ENCODE measurements at places on chromosomes 2 and 18. TPM values are rescaled to one million over a fixed set of nuclear protein-coding genes. Genes with fewer than 3 reads are reported as not detected.

- peak; percentile 62 for DNase-seq
These were observed at the start of gene KCNG3 for GRCh38 chr2:42493468-42494354. Gene KCNG3, minus strand, starts transcription at chr2:42493982. Its CDS starts 481 bp downstream, at chr2:42493501.

- no peak for DNase-seq
These were observed 209.8 kb downstream of the PHLPP1 start for GRCh38 chr18:62925031-62925688.

DNA sequence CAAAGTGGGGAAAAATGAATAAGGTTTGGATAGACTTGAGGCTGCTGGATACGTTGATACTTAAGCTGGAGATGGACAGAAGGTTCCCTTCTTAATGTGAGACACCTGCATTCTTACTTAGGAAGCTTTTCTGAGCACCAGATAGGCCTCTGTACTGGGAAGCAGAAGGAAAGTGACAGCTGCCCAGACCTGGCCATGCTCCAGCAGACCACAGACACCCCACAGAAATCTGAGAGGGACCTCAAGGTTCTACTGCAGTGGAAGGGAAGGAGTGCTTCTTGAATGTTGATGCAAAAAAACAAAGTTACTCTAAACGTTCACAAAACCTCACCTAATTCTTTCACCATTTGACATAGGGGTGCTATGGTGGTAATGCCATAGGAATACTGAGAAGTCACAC is 642.1 kb upstream of the ID2 start:
- no peak for DNase-seq

DNA sequence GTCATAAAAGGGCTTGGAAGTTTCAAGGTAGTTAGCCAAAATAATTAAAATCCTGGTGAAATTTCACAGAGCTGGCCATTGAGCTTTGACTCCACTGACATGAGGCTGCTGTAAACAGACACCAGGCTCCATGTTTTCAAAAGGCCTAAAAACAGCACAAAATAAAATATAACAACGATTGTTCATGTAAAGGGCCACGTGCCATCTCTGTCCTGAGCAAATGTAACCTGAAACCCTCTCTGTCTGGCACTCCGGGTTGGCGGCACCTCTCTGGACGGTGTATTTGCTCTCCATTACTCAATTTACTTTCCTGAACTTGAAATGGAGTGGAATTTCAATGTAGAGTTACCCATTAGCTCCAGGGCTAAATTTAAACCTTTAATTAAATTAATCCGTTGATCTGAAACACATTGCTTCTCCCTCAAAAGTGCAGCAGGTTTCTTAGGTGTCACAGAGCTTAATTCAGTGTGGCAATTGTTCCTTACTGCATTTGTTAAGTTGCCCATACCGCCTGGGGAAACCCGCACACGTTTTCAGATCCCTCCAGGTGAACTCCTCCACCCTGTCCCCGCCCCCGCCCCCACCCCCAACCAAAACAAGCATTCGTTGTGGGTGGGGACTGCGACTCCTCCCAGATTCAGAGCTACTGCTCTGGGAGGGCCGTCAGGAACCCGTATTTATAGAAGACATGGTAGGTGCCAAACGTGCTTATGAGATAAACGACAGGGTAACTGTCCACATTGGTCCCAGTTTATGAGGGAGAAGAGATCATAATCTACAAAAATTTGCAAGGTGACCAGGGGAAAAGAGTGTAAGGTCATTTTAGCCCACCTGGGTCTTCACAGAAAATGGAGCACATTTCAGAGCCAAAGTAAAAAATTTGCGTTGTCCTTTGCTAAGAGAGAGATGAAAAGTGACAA is 1.2 kb upstream of the CABLES1 start:
- DNase-seq, result peak; percentile 21

SIX3 gene
- 0.08 TPM for total RNA-seq

IL36RN gene
- total RNA-seq, result not detected

CD28 gene
- total RNA-seq, result 205 TPM

RRM2 gene
- total RNA-seq, result 570 TPM
